Effector CD8-positive, alpha-beta T cell (primary cell): ENCODE measurements at places on chromosomes 2 and 18.

GRCh38 chr2:84152462-84152861, 306.6 kb downstream of the SUCLG1 start:
- DNase-seq, result no peak

DNA sequence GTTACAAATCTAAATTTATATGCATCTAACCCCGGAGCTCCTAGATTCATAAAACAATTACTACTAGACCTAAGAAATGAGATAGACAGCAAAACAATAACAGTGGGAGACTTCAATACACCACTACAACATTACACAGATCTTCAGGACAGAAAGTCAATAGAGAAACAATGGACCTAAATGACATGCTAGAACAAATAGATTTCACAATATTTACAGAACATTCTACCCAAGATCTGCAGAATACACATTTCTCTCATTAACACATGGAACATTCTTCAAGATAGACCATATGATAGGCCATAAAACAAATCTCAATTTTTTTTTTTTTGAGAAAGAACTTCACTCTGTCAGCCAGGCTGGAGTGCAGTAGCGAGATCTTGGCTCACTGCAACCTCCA, 37.8 kb downstream of the COPS9 start:
- no peak for DNase-seq

GRCh38 chr2:10841547-10842219, 29.1 kb upstream of the PDIA6 start:
- no peak for DNase-seq

GRCh38 chr2:134926231-134926931, 7.8 kb downstream of the CCNT2 start:
- DNase-seq, result no peak

DNA sequence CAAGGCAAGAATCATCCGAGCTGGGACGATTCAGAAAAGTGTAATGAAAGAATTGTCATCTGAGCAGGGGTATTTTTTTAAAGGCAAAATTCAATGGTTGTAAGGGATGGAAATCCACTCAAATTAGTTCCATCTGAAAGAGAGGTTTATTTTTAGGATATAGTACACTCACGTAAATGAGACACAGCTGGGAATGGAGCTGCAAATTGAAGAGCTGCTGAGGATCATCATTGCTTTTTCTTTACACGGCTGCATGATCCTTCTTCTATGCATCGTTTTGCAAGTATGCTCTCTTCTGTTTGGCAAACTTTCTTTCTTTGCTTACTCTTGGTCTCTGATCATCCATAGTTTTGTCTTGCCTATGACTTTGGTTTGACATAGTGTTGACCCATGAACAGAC, 27.4 kb upstream of the CUL3 start:
- DNase-seq, result no peak

DNA sequence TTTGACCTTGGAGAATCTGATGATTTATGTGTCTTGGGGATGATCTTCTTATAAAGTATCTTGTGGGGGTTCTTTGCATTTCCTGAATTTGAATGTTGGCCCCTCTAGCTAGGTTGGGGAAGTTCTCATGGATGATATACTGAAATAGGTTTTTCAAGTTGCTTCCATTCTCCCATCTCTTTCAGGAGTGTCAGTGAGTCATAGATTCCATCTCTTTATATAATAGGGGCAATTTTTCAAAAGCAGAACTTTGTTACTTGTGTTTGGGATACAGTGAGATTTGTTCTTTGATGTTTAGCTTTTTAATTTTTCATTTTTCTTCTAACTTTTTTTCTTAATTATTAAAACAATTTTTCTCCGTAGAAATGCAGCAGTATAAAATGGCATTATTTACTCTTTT, 19.4 kb downstream of the TMEM87B start:
- DNase-seq, result no peak

DNA sequence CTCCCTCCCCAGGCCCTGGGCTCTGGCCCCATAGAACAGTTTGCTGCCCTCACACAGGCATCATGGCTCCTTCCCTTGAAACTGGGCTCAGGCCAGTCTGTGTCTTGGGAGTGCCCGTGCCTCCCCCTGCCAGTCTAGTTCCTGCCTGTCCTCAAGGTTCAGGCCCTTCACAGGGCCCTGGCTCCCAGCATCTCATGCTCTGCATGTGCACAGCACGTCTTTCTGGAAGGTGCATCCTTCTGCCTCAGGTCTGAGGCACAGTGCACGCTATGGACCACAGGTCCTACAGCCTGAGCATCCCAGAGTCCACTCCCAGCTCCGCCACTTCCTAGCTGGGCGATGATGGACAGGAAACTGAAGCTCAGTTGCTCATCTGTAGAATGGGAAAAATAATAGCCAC, 35.6 kb upstream of the FOSL2 start:
- no peak for DNase-seq

GRCh38 chr2:144421606-144422510, 98.1 kb downstream of the ZEB2 start:
- DNase-seq, result no peak

- DNase-seq, result no peak
Measured at GRCh38 chr2:241010531-241011295, 12.3 kb downstream of the SNED1 start.

DNA sequence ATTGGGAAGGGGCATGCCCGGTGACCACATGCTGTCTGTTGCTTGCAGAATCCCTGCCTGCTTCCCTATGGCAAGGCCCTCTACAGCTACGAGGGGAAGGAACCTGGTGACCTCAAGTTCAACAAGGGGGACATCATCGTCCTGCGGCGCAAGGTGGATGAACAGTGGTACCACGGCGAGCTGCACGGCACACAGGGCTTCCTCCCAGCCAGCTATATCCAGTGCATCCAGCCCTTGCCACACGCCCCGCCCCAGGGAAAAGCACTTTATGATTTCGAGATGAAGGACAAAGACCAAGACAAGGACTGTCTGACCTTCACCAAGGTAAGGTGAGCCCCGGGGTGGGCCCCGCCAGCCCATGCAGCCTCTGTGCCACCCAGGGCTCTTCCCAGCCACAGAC, 218.6 kb downstream of the SH3RF3 start:
- no peak for DNase-seq

DNA sequence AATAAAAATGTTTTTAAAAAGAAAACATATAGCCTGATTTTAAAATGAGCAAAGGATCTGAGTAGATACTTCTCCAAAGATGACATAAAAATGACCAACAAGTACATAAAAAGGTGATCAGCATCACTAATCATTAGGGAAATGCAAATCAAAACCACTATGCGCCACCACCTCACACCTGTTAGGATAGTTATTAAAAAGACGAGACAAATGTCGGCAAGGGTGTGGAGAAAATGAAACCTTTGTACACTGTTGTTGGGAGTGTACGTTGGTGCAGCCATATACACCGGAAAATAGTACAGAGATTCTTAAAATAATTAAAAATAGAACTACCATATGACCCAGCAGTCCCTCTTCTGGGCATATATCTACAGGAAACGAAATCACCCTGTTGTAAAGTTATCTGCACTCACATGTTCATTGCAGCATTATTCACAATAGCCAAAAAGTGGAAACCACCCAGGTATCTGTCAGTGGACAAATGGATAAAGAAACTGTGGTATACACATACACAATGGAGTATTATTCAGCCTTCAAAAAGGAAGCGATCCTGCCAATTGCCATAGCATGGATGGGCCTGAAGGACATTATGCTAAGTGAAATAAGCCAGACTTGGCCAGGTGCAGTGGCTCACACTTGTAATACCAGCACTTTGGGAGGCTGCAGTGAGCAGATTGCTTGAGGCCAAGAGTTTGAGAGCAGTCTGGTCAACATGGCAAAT, 91.6 kb downstream of the PRKRA start:
- DNase-seq, result no peak

DNA sequence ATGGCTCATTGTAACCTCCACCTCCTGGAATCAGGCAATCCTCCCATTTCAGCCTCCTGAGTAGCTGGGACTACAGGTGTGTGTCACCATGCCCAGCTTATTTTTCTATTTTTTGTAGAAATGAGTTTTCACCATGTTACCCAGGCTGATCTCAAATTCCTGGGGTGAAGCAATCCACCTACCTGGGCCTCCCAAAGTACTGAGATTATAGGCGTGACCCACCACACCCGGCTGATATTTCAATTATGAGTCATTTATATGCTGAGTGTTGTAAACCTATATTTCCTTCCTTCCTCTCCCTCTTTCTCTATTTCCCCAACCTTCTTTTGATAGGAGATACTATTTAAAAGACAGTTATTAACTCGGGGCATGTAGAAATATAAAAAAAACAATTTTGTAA, 469.6 kb upstream of the ID2 start:
- no peak for DNase-seq

DNA sequence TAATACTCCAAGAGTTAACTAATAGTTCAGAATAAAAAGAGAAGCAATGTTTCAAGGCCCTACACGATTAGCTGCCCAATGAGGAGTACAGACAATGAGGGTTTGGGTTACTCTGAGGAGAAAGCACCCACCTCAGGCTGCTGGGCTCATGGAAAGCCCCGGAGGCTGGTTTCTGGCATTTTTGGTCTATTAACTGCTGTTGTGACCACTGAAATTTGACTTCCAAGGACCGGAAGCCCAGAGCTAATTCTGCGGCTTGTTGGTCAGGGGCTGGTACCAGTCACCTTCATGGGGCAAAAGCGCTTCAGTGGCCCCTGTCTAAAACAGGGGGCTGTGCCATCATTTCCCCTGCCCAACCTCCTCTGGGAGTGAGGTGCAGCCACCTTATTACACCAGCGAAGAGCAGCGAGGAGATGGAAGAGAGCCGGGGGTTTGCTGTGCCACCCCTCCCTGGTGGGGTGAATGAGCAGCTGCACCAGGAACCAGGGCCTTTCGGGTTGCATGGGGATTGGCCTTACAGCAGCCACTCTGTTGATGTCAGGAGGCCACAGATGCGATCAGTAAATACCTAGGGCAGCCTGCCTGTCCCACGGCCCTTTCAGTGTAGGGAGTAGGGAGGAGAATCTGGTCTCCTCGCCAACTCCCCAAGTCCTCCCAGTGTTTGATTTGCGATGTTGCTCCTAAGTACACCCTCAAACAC, 131.3 kb downstream of the CELF4 start:
- no peak for DNase-seq

DNA sequence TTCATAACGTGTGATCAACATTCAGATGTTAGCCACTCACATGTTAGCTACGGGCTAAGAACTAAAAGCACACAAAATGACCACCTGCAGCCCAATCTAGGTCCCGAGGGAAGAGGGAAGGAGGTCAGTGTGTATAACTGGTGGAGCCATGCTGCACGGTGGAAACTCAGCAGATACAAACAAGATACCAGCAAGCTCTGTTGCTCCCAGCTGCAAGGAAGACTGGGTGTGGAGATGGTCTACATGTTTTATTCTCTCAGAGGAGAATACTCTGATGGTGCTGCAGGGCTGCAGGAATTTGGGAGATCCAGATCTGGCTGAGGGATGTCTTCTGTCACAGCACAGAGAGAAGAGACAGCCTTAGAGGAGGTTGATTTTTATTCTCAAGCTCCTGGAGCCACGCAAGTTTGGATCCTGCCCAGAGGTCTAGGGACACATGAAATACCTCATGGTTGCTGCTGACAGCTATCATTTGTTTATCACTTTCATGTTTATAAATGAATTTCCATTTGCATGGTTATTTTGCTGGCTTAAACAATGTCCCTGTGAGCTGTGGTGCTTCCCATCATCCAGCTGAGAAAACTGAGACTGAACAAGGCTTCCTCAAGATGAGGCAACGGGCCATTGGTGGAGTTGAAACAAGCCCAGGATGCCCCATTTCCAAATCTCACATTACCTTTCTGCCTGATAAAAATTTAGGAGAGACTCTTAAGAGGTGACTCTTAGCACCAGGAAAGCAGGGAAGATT, 30.9 kb downstream of the RNF144A start:
- no peak for DNase-seq

- no peak for DNase-seq
Measured at GRCh38 chr18:63823516-63824219, 48.5 kb downstream of the SERPINB7 start.

DNA sequence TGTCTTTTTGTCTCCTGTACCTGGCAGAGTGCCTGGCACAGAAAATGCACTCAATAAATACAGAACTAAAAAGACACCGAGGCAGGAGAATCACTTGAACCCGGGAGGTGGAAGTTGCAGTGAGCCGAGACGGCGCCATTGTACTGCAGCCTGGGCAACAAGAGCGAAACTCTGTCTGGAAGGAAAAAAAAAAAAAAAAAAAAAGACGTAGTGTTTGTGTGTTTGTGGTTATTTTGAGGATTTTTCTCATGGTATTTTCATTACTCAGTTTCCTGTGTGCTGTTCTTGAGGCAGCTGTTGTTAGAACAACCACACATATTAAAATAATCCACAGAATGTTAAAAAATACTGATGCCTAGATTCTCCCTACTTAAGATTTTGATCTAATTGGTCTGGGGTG, 519.2 kb upstream of the SPHKAP start:
- no peak for DNase-seq

DNA sequence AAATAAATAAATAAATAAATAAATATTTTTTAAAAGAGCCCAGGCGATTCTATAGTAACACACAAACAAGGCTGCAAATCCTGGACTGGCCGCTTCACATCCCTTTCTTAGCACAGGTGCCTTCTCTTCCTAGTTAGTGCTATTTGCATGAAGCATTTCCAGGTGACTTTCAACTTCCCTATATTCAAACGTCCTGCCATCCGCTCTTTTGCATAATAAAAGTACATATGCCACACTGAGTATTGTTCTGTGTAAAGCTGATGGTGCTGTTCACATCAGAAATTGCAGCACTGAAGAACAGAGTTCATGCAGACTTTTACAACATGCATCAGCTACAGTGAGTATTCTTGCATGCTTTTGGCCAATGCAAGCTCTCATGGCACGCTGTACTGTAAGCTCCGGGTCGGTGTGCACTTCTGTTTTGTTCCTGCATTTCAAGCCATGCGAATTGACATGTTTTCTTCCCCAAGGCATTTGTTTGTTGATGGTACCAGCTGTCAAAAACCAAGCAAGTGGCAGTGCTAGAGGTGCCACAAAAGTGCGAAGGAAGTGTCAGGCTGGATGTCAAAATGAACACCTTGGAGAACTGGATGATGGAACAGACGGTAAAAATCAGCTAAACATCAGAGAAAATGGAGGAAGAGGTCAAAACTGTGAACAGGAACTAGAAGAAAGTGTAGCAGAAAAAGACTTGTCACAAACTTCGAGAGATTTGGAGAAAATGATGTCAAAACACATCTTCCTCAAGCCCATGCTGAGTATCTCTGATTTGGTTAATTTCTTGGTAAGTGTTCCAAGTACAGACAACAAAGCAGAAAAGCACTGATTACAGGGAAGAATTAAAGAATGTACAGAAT, 25.5 kb upstream of the CEP68 start:
- DNase-seq, result no peak
